ENCODE measurements at places on chromosomes 2 and 18.

DNA sequence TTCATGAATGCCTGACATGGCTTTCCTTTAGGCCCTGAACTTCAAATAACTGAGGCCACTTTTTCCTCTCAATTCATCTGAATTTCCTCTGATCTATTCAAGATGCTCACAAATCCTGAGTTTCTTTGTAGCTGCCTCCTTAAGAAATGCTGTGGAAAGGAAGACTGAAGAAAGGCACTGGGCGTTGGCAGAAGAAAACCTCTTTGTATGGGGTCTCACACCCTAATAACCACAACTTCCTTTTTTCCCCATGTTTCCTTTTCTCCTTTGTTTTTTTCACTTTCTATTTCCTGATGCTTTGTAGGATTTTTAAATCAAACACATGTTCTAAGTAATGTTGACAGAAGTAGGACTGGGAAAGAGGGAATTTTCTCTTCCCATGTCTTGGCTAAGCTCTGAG is 447.4 kb downstream of the CMPK2 start:
- DNase-seq: peak; percentile 29

- no peak for DNase-seq
Measured at GRCh38 chr2:233349005-233349998, 5.0 kb upstream of the DGKD start.

DNA sequence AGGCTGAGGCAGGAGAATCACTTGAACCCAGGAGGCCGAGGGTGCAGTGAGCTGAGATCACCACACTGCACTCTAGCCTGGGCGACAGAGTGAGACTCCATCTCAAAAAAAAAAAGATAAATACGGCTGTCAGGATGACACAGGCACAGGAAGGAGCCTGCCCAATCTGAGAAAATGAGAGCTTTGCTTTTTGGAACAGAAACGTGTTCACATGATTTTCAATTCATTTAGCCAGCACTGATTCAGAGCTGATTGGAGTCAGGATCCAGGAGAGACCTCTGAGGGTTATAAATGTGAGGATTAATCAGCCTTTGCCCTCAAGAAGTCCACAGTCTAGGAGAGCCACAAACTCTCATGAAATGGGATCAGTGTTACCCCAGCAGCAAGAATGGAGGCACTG is 6.9 kb upstream of the SMAD7 start:
- DNase-seq: no peak

DNA sequence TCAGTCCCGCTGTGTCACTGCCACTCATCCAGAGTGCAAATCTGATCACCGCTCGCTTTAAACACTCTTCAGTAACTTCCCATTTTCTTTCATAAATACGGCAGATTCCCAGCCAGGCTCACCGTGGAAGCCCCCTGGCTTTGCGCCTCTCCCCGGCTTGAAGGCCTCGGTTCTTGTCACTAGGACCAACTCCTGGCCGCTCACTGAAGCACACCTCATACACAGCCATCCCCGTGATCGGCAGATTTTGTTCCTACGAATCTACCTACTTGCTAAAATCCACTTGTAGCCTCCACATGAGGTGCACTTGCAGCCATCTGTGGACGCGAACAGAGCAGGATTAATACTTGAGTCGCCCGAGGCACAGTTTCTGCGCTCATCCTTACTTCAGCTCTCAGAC is 462.4 kb upstream of the MYT1L start:
- no peak for DNase-seq

- DNase-seq: no peak
Measured at GRCh38 chr2:120267348-120267747, 14.7 kb downstream of the RALB start.

- DNase-seq: no peak
Measured at GRCh38 chr18:9870431-9871008, 15.3 kb upstream of the TXNDC2 start.

- DNase-seq: no peak
Measured at GRCh38 chr2:201517094-201517493, 65.6 kb downstream of the STRADB start.

DNA sequence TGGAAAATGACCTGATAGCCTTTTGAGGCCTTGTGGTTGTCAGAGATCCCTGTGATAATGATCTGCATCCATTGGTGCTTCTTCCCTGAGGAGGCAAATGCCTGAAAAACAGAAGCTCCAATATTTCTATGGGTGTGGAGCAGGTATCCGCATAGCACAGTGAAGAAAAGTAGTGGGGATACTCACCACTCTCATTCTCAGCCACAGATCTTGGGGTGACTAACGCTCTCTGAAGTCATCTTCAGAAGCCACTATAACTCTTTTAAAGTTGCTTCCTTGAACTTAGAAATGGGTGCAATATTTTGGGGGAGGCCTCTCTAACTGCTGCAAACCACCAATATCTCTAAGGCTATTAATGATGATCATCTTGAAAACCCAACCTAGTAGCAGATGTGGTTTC is 46.2 kb downstream of the ARHGAP15 start:
- no peak for DNase-seq

DNA sequence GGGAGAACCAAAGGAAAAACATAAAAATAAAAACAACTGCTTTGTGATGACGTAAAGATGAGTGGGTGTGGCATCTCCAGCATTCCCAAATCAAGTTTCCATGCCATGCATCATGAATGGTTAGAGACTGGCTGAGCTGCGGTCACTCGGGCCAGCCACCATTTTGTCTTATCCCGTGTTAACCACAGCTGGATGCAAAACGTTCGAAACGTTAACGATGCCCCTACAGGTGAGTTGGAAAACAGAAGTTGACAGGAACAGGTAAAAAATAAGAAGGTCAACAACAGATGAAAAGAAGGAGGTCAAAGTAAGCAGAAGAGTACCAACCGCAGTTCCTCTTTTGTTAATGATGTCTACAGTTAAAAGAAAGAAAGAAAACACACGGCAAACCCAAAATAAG is 411.1 kb downstream of the NRXN1 start:
- DNase-seq: no peak

DNA sequence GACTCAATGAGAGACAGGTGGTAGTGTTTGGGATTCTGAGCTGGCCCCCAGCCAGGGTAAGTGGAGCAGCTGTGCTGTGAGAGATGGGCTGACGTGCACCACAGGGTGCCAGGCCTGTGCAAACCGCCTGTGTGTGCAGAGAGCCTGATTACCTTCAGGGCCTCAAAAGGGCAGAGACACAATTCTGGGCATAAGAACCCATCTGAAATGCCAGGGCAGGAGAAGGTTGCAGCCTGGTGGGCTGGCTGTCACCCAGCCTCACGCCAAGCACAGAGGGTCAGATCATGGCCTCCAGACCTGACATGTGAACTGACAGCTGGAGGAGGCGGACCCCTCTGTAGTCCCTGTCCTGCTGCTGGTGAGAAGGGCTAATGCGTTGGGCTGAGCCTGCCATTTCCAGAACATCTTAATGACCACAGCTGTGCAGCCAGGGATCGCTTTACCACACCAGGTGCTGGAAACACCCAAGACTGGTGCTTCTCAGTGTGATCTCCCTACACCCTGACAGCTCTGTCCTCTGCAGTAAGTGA is 100.9 kb downstream of the ARL4C start:
- DNase-seq: peak; percentile 82

Data from eye (tissue), 1 donor.